Hepatic stellate cell (primary cell): ENCODE measurements at places on chromosomes 7 and 10.
A peak's percentile ranks its signal among the peaks of the same experiment; 100 is the strongest.

DNA sequence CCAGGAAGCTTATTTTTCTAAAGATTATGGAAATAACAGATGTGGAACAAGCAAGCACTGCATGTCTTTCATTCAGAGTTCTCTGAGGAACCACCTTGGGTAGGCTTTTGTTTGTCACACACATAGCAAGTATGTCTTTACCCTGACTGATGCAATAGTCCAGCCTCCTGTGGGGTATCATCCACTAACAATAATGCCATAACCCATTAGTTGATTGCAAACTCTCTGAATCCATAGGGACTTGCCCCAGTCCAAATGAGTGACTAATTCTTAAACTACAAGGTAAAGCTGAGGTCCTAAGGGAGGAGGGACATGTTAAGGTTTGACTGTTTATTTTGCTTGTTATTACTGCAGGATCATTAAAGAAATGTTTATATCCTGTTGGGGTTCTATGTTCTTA is 151.4 kb upstream of the PRPS1L1 start:
- DNase-seq, result peak; percentile 2

GRCh38 chr7:51327287-51327717 is 10.7 kb upstream of the COBL start:
- DNase-seq, result no peak

GRCh38 chr7:115293628-115294240 is 371.8 kb downstream of the MDFIC start:
- DNase-seq, result no peak

DNA sequence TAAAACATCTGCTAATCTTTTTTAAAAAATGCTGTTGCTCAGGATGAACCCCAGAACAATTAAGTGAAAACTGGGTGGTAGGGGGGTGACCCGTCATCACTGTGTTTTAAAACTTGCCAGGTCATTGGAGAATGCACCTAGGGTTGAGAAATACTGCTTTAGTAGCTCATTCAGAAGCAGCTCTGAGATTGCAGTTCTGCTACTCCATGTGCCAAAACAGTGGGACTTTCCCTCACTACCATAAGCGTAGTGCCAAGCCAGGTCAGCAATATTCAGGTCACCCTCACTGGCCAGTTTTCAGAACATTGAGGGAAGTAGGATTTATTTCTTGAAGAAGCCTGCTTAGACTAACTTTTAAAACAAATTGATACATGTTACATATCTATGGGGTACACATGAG is 5.2 kb downstream of the STEAP2 start:
- DNase-seq, result no peak

DNA sequence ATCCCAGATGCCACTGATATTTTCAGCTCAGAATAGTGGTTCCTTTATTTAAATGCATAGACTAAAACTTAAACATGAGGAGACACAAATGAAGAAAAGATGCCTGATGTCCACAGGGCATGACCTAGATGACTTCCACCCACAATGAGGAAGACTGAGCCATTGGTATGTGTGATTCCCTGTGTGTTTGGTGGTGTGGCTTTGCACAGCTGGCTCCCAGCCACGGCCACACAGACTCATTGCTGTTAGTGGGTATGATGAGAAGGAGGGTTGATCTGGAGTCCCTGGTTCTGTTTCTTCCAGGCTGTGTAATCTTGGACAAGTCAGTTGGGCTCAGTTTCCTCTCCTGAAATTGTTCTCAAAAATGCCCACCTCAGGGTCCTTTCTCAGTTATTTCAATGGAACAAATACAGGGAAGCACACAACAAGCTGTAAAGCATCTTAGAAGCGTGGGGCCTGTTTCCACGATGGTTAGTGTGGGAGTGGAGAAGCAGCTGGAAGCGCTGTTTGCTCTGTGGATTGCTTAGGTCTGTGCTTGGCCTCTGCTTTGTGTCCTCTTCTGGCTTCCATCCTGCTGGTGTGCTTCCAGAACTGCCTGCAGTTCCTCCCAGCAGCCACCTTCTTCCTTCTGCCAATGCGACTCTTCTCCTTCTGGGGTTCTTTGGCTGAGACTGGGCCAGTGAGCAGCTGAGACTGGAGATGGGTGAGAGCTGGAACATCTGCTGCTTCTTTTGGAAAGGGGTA is 303.7 kb downstream of the BMPER start:
- no peak for DNase-seq

DNA sequence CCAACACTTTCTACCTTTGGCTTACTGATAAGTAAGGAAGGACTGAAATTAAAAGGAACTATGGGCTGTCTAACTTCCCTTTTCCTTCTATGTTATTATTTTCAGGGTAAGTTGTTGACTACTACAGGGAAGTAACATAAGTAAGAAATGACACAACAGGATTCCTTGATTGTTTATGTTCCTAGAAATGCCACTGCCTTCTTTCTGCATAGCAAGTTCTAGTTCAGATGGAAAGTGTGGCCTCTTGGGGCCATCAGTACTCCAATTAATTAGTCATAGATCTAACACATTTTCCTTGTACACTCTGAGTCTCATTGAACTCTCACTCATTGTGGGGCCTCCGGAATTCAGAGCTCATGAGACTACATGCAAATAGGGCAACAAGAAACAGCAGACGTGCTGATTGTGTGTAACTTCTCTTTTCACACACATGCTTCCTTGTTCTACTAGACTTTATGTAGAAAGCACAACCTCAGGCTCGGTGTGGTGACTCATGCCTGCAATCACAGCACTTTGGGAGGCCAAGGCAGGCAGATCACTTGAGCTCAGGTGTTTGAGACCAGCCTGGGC is 35.3 kb upstream of the HIBADH start:
- DNase-seq, result no peak

DNA sequence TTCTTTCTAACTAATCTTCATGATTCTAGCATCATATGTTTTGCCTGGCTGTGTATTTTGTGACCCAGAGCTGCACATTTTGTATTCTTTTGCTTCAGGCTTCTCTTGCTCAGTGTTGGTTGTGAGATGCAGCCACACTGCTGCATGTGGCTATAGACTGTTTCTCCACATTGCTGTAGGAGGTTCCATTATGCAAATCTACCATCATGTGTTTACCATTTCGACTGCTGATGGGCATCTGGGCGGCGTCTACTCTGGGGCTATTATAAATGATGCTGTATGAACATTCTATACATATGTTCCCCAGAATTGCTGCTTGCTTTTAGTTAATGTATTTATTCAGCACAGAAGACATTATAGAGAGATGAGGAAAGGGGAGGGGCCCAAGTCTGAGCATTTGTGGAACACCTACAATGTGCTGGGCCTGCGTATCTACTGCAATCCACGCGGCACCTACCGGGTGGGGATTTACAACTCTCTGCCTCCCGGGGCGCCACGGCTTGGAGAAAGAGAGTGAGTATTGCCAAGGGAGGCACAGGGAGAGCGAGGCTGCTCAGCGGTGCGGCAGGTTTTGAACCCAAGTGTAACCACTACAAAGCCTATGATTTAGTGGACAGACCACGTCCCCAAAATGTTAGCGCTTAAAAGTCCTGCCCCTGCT is 172.5 kb downstream of the PRKAG2 start:
- DNase-seq, result no peak

GRCh38 chr7:48168159-48168558 is 3.1 kb upstream of the ABCA13 start:
- no peak for DNase-seq

- no peak for DNase-seq
These were observed 389.9 kb upstream of the SEMA3C start for GRCh38 chr7:81308643-81309322.

DNA sequence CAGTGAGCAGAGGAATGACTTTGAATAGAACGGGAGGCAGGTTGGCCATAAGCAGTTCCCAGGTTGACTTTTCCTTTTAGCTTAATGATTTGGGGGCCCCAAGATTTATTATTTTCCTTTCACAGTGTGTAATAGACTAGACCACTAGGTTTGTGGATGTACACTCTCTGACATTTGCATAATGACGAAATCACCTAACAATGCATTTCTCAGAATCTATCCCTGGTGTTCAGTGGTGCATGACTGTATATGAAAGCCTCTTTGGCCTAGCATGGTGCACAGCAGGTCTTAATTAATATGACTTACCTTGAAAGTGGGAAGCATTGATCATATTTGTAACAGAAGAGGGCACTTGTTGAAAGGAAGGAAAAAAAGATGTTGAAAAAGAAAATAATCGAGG is 761.9 kb downstream of the TYW1 start:
- no peak for DNase-seq

DNA sequence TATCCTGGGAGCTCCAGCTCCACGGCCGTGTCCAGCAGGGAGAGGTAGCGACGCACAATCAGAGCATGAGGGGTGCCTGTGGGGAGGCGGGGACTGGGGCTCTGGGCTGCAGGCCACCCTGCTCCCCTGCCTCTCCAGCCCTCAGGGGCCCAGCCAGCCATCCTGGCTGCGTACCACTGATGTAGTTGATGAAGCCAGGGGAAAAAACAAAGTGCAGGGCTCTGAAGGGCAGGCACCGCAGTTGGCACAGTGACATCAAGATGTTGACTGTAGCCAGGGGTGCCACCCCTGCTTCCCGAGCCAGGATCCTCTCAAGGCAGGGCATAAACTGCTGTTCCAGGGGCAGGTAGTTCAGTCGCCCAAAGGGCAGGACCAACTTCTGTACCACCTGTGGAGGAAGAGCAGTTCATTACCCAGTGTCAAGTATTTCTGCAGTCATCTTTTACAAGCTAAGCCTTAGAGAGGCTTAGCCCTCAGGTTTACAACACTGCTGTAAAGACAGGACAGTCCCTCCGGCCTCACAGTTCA is 2.8 kb downstream of the FASTK start:
- DNase-seq, result no peak

DNA sequence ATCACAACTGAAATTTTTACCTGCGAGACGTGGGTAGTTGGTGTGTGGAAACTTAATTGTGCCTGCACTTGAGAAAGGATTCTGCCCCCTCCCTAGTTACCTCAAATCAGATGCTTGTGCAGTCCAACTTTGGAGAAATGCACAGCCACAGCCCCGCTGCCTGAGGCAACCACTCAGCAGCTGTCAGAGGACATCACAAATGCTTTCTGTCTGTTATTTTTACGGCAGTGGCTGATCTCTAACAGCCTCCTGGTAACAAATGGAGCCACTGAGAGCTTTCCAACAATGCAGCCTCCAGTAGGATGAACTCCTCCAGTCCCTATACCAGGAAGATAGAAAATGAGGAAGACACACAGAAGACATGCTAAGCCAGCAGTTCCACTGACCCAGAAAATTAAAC is 712.2 kb upstream of the GHITM start:
- no peak for DNase-seq

GRCh38 chr7:30705596-30705995 is 23.3 kb upstream of the CRHR2 start:
- no peak for DNase-seq

GRCh38 chr10:112960151-112960681 is 10.2 kb downstream of the TCF7L2 start:
- no peak for DNase-seq

GRCh38 chr10:11282156-11282555 is 264.5 kb downstream of the CELF2 start:
- no peak for DNase-seq

DNA sequence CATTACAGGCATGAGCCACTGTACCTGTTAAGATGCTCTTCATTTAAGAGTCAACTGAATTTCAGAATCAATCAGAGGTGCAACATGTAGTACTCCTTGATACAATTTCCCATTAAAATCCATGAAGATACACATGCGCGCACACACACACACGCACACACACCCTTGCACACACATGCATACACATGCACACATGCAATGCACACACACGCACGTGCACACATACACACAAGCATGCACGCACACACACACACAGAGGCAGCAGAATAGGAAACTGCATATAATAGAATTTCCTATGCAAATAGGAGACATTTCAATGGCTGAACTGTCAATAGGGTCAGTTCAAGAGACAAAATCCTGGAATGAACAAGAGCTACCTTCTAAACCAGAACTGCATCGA is 192.6 kb downstream of the CALN1 start:
- DNase-seq, result no peak

DNA sequence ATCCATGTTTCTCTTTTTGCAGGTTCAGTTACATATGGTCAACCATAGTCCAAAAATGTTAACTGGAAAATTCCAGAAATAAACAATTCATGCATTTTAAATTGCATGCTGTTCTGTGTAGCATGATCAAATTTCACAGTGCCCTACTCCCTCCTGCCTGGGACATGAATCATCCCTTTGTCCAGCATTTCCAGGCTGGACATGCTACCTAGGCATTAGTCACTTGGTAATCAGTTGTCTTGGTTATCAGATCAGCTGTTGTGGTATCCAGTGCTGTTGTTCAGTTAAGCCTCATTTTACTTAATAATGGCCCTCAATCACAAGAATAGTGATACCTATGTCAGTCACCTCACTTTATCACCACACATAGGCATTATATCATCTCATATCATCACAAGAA is 7.3 kb upstream of the PNLIP start:
- no peak for DNase-seq

GRCh38 chr7:105979405-105979804 is 16.3 kb downstream of the CDHR3 start:
- no peak for DNase-seq

GRCh38 chr7:147153571-147153970 is 1037.0 kb downstream of the CNTNAP2 start:
- DNase-seq, result no peak

GRCh38 chr10:126734967-126735366 is 64.5 kb upstream of the C10orf90 start:
- DNase-seq, result no peak

- DNase-seq, result no peak
These were observed 44.3 kb upstream of the GLCCI1 start for GRCh38 chr7:7924303-7924702.

GRCh38 chr7:102042016-102042656 is 224.7 kb downstream of the CUX1 start:
- DNase-seq, result peak; percentile 61

DNA sequence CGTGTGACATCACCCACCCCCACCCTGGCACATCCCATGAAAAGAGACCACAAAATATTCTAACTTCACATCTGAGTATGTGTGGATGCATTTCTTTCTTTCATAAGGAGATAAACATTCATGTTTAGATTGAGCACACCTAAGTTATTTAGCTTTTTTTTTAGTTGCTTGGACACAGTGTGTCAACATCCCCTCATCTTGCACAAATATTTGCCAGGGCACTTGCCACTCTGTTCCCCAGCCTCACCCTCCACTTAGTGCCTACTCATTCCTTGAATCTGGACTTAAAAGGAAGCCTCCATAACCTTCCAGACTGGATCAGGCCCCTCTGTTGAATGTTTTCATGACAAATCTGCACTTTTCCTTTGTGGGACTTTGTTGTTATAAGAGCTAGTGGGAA is 338.9 kb upstream of the IGFBP3 start:
- no peak for DNase-seq

- DNase-seq, result no peak
These were observed 131.8 kb downstream of the ADK start for GRCh38 chr10:74282848-74283210.

GRCh38 chr10:95350219-95350829 is 59.5 kb upstream of the PDLIM1 start:
- no peak for DNase-seq

GRCh38 chr7:5451391-5451790 is 27.8 kb upstream of the TNRC18 start:
- DNase-seq, result no peak

DNA sequence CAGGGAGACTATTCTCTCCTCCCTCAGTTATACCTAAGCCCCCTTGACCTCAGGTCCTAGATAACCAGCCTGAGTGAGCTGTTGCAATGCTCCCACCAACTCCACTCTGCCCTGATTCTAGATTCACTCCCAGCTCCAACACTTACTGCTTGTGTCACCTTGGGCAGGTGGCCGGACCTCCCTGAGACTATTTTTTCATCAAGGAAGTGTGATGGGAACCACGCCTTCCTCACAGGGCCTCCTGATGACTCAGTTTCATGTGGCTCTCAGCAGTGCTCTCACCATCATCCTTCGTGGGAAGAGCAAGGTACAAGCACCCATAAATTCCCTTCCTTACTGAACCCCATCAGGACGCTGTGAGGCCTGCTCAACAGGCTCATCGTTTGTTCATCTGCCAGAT is 925.8 kb upstream of the ZNF722 start:
- no peak for DNase-seq
